ENCODE measurements at places on chromosomes 3 and 15. TPM values are rescaled to one million over a fixed set of nuclear protein-coding genes. Genes with fewer than 3 reads are reported as not detected.

DNA sequence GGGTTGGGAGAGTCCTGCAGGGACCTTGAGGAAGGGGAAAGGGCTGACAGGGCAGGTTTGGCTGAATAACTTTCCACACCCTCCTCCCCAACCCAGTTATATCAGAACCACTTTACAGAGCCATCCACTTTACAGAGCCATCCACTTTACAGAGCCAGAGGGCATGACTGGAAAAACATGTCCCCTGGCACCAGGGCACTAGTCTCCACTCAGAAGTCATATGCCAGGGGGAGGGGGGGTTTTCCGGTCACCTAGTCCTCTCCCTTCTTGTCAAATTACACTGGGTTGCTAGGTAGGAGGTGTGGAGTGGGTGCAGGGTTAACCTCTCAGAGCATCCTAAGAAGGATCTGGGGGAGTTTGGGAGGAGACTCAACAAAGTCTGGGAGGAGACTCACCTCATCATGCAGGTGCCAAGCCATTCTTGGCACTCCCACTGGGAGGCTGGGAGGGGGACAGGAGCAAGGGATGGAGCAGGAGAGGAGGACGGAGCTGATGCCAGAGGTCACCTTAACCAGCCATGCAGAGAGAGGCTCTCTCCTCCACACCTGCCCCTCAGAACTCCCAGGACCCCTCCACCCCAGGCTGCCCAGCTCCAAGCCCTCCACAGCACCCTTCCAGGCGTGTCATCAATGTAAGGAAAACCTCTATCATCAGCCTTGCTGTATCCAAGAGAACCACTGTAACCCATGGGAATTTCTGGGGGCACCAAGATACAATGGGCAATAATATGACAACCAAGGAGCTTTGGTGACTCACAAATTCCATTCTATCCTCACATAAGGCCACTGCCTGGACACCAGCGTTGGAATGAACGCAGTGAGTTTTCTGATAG lies 1.7 kb downstream of the LRRC2 start:
- peaks cover 9% of the 10 kb centered on the region for H3K4me1 ChIP-seq
- no peaks in the 10 kb centered on the region for H3K27me3 ChIP-seq
- H3K27ac ChIP-seq = no peak overlapping the region
- no peak overlapping the region for H3K4me3 ChIP-seq
- no peaks in the 10 kb centered on the region for H3K36me3 ChIP-seq
- DNase-seq = no peak

- peaks cover 12% of the 10 kb centered on the region for H3K4me1 ChIP-seq
- no peak overlapping the region for H3K27ac ChIP-seq
- no peaks in the 10 kb centered on the region for H3K36me3 ChIP-seq
Measured at GRCh38 chr3:126209741-126210140, 29.4 kb upstream of the ALDH1L1 start.

The GLDN gene
- total RNA-seq = not detected

GRCh38 chr3:112794622-112795172 lies 52.0 kb downstream of the CD200R1L start:
- H3K27me3 ChIP-seq = no peaks in the 10 kb centered on the region
- H3K27ac ChIP-seq = no peak overlapping the region
- DNase-seq = no peak
- H3K4me3 ChIP-seq = no peak overlapping the region
- peaks cover 28% of the 10 kb centered on the region for H3K4me1 ChIP-seq

DNA sequence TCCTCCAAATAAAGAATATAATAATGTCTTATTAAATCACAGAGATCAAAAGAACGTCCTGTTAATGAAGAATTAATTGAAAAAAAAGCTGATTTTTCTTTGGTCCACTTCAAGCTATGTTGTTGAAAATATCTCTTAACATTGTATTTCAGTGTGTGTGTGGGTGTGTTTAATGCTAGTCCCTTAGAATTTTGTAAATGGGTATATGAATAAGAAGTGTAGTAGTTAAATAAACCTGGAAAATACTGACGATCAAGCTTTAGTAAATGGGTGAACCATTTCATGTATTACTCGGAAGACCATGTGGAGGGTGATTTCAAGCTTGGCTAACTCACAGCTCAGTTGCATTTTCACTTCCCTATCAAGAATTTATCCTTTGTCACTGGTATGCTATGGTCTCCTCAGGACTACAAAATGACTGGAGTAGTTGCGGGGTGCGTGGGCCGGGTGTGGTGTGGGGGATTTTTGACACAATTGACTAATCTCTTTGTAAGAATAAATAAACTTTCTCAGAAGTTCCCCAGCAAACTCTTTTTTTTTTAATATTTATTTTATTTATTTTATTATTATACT lies 586.4 kb downstream of the GRM7 start:
- DNase-seq = no peak
- H3K27me3 ChIP-seq = no peaks in the 10 kb centered on the region

DNA sequence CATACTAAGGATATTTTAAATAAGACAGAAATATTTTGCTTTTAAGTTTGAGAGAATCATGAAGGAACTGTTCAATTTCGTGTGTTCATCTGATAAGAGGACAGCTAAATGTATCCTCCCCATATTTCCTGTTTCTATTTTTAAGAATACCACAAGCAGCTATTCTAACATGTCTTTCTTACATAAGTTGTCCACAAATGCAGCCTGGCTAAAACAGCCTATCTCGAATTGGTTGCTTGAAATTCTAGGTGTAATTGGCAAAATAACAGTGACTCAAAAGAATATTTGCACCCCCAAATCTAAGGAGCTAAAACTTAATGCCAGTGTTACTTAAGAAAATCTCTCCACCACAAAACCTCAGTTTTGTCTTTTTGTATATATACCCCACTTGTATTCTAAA lies 35.0 kb downstream of the BTLA start:
- DNase-seq = no peak
- H3K4me1 ChIP-seq = peaks cover 7% of the 10 kb centered on the region
- H3K27me3 ChIP-seq = peaks cover 26% of the 10 kb centered on the region
- H3K27ac ChIP-seq = no peak overlapping the region
- H3K36me3 ChIP-seq = no peaks in the 10 kb centered on the region

DNA sequence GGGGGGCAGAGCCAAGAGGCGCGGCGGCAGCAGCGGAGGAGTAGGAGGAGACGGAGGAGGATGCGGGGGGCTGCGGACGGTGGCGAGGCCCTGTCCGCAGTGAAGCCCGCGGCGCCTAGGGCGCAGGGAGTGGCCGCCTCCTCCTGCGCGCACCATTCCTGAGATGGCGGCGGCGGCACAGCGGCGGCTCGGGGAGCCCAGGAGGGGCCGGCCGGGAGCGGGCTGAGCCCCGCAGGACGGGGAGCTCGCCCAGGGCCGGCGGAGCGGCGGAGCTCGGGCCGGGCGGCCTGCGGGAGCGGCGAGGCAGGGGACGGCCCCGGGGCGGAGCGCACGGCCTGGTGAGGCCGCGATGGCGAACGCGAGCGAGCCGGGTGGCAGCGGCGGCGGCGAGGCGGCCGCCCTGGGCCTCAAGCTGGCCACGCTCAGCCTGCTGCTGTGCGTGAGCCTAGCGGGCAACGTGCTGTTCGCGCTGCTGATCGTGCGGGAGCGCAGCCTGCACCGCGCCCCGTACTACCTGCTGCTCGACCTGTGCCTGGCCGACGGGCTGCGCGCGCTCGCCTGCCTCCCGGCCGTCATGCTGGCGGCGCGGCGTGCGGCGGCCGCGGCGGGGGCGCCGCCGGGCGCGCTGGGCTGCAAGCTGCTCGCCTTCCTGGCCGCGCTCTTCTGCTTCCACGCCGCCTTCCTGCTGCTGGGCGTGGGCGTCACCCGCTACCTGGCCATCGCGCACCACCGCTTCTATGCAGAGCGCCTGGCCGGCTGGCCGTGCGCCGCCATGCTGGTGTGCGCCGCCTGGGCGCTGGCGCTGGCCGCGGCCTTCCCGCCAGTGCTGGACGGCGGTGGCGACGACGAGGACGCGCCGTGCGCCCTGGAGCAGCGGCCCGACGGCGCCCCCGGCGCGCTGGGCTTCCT lies at the start of gene GPR27:
Gene GPR27, plus strand, starts transcription at position 155 of the 909 bp plus-strand sequence. Its CDS starts 195 bp downstream, at position 350.
- H3K4me3 ChIP-seq = no peak within 1 kb of the TSS
- no peak within 1 kb of the TSS for H3K27ac ChIP-seq
- H3K27me3 ChIP-seq = peaks cover 69% of the 10 kb centered on the region
- DNase-seq = no peak
- no peaks in the 10 kb centered on the region for H3K36me3 ChIP-seq
- H3K4me1 ChIP-seq = no peaks in the 10 kb centered on the region

The STAB1 gene
- total RNA-seq = not detected

The CCDC174 gene
- total RNA-seq = 16.1 TPM

DNA sequence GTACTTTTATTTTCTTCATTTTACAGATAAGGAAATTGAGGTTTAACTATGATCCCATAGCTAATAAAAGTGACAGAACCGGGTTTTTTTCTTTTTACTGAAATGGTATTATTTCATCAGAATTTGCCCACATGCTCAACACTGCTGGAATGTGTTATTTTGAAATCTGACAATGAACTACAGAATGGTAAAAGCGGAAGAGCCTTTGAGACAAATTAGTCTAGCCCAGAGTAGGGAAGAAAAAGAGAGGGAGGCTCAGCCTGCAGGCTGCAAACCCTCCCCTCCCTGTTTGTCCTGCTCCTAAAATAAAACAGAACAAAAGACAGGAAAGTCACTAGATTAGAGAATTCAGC lies 100.3 kb upstream of the LIPC start:
- H3K36me3 ChIP-seq = no peaks in the 10 kb centered on the region
- no peaks in the 10 kb centered on the region for H3K27me3 ChIP-seq
- peak overlapping the region; percentile 25 for H3K4me3 ChIP-seq

The CACNA1D gene
- total RNA-seq = not detected

All from PC-3 (cell line).